Fibroblast of villous mesenchyme (primary cell): ENCODE measurements at places on chromosomes 13 and 19.

GRCh38 chr19:46000491-46001246 is 5.4 kb downstream of the CCDC61 start:
- no peak for DNase-seq

- DNase-seq, result no peak
Observed at GRCh38 chr13:42279986-42280385, 8.0 kb downstream of the AKAP11 start.

- DNase-seq, result no peak
Observed at GRCh38 chr19:34208291-34208884, 36.1 kb downstream of the LSM14A start.

DNA sequence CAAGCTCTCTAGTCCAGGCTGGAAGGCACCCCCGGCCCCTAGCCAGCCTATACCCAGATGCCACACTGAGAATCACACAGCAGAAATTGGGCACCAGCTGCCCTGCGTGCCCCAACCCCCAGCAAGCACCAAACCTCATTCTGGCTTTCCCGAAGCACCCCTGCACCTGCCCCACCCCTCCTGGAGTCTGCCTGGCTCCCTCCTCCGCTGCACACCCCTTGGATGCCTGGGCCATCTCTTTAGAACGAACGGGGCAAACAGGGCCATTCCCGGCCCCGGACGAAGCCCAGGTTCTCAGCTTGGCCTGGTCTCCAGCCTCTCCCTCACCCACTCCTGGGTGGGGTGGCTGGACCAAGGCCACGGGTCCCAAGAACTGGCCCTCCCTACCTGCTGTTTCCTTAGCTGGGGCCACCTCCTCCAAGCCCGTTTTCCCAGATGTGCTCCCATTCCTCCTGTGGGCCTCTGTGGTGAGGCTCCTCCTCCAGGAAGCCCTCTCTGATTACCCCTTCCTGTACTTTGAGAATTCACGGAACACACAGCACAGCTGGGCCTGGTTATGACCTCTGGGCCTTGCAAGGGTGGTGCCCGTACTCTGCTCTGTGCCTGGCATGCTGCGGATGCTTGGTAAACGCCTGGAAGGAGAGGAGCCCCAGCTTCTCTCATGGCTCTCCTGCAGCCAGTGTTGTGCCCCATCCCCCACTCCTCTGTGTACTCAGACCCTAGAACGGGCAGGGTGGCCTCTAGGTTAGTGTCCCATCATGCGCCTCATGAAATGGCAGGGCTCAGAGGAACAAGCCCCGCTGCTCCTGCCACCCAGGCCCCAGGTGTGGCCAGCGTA is 21.4 kb downstream of the CEBPG start:
- DNase-seq, result no peak

GRCh38 chr19:49567861-49568441 is 12.4 kb downstream of the NOSIP start:
- peak; percentile 91 for DNase-seq

DNA sequence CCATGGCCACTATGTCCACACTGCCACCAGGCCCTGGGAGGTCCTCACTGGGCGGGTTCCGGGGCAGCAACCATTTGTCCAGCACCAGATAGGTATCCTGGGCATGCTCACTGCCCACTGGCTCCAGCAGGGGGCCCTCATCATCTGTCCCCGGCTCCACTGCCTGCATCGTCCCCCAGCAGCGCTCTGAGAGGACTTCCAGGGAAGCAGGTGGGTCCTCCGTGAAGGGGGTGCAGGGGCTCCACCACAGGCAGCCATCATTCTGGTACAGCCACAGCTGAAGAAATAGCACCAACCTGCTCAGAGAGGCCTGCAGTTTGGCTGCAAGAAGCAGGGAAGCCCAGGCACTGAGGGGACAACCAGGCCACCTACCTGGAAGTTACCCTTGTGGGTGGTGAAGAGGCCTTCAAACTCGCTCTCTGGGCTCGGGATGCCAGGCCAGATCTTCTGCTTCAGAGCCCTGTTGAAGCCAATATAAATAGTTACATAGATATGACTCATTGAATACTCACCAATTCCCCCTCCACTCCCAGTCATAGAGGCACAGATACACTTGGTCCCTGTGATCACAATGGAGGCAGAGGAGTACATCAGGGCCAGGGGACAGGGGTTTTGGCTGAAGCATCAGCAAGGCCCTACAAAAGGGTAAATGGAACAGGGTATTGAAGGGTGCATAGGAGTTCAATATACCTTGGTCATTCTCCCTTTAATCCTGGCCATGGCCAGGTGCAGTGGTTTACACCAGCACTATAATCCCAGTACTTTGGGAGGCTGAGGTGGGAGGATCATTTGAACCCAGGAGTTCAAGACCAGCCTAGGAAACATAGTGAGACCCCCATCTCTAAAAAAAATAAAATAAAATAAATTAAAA is 4.1 kb downstream of the SWSAP1 start:
- peak; percentile 37 for DNase-seq

- peak; percentile 34 for DNase-seq
Observed at GRCh38 chr13:76293346-76293745, 592.9 kb downstream of the KCTD12 start.

GRCh38 chr13:30873499-30873898 is 32.6 kb upstream of the MEDAG start:
- DNase-seq, result no peak
